ENCODE measurements at places on chromosomes 5 and 9.
A peak's percentile ranks its signal among the peaks of the same experiment; 100 is the strongest.

DNA sequence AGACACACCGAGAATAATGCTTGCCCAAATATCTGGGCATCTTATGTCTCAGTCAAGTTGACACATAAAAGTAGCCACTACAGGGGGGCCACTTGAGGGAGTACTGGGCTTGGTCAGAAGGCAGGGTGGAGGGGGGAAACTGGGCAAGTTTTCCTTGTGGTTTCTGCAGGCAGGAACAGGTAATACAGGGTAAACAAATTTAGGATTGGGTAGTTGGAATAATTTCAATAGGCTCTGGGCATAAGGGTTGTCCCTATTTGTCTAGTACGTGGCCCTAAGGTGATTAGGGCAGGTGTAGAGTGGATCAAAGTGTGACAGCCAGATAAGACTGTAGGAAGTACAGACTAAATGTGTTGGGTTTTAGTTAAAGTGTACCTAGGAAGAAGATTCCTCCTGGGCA lies 353.1 kb downstream of the TLE4 start:
- DNase-seq: no peak

- peak; percentile 56 for DNase-seq
Observed at GRCh38 chr5:6760686-6761085, 47.5 kb downstream of the TENT4A start.

DNA sequence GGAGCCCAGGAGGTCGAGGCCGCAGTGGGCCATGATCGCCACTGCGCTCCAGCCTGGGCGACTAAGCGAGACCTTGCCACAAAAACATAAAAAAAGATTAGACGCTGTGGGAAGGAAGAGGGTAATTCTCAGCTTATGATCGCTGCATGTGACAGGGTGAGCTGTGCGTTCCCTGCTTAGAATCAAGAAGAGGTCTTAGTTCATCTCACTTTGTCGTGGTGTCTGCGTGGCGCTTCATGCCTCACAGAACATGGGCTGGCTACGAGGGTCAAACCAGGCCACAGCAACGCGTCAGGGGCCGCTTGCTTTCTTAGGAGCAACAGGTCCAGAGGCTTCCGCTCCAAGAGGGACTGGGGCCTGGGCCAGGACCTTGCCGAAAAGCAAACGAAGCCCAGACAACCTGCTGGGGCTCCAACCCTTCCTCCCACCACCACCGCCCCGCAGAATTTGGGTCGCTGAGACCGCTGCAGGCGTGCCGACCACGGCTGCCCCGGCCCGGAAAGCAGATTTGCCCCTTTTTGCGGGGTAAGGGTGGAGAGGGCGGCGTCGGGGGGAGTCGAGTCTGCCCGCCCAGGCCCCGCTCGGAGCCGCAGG lies 10.0 kb upstream of the GRIN1 start:
- no peak for DNase-seq

GRCh38 chr9:97367729-97368128 lies 44.2 kb upstream of the TDRD7 start:
- DNase-seq: no peak

- no peak for DNase-seq
Observed at GRCh38 chr5:176814313-176814685, 3.9 kb downstream of the UNC5A start.

DNA sequence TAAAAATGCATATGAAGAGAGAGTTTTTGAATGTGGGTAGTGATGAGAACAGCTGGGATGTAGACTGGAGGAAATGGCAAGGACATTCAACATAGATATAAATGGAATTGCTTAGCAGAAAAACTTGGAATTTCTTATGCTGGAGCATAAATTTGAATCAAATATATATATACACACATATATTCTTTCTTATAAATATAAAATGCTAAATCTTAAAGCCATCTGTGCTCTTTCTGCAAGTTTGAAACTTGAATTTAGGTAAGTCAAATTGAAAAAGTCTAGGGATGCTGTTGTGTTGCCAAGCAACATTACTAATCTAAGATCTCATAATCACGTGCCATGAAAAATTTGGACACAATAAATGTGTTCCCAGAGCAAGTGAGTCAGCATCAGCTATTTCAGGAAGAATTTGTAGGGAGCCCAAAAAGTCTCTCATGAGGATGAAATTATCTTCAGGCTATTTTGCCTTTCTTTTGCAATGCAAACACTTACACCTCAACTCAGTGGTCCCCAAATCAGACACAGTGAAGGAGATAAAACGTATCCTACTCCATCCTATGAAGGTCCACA lies 58.4 kb upstream of the ALDH1A1 start:
- no peak for DNase-seq

DNA sequence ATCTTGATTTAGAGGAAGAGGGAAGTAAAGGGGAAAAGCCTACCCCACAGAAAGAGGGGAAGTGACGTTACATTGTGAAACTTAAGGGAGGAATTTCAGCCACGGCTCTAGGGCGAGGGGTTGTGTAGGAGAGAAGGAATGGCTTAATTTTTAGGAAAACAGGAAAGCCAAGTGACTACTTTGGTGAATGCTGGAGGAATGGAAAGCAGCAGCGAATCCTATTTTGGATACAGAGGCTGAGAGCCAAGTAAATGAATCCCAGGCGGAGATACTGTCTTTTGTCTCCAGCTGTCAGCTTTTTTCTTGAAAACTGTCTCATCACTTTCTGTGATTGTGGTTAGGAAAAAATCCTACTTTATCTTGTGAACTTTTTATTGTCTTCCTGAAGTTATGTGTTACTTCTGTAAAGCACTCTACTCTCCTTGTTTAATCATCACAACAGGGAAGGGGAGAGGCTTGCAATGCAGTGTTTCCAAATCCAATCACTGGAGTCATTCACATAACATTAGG lies 188.4 kb downstream of the TSSK1B start:
- DNase-seq: peak; percentile 64

DNA sequence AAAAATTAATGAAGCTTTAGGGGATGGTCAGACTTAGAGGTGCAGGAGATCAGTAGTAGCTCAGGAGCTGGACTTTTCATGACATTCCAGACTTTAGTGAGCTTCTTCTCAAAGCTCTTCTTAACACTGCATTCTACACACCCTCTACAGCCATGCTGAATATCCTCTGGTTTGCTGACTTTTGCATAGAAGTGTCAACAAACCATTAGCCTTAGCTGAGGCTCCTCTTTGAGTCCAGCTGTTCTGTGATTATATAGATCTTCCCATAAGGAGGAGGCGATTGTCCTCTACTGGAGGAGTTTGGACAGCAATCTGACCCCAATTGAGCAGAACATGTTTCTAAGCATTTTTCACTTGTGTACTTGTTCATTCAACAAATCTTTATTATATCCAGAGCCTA lies 75.0 kb upstream of the RUSC2 start:
- no peak for DNase-seq

GRCh38 chr5:148336704-148337435 lies 1.5 kb downstream of the SPINK9 start:
- DNase-seq: peak; percentile 21

- no peak for DNase-seq
Observed at GRCh38 chr5:73365301-73365853, 83.2 kb downstream of the FOXD1 start.

DNA sequence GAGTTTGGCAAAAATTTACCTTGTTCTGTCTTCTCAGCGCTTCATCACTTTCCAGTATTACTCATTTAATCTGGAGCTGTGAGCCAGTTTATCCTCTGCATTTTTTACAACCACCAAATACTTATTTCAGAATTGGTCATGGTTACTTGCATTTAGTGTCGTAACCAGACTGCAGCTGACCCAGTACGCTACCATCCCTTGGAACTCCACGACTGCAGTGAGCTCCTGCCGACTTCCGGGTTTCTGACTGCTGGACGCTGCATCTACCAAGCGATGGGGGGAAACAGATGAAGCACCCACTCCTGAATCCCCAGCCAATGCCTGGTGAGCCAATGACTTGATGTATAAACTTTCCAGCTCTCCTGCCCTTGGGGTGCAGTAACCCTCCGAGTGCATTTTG lies 174.4 kb upstream of the PRLR start:
- no peak for DNase-seq

DNA sequence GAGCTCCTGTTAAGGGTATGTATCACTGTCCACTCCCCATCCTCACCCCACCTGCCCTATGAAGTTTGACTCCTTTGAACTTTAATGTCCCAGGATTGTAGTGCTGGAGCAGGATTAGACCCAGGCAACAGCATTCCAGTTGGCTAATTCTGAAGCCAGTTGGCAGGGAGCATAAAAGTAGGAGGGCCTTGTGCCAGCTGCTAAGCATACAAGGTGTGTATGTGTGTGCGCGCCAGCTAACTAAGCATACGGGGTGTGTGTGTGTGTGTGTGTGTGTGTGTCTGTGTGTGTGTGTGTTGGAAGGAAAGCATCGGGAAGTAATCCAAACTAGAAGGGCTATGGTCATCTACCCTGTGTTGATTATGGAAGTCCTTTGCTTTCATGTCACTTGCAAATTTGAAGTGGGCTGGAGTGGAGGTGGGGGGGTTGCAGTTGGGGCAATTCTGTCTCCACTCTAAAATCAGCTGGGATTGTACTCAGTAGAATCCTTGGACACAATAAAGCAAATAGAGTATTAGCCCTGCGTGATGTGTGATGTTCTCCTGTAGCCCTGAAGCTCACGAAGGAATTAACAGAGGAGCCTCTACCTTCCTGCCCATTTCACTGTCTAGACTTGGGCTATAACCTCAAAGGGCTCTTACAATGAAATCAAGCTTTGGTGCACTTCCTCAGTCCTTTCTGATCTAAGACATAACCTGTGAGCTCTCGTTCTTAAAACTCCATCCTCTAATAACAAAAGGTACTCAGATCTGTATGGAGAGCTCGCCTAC lies 26.9 kb downstream of the HMGCR start:
- DNase-seq: no peak

DNA sequence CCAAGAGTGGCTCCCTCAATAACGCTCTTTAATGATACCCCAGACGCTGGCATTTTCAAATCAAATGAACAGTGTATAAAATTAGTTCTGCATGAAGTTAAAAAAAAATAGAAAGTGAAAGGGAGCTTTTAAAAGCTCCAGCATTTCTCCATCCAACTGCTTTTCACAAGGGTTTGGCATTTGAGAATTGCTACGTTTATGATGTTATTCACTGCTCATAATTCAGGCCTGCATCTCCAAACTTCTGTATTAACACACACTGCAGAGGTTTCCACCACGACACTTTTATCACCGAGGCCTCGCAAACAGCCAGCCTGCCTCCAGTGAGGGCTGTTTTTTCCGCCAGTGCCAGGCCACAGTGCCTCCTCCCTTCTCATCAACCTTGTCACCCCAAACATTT lies 205.5 kb upstream of the EFNA5 start:
- no peak for DNase-seq

DNA sequence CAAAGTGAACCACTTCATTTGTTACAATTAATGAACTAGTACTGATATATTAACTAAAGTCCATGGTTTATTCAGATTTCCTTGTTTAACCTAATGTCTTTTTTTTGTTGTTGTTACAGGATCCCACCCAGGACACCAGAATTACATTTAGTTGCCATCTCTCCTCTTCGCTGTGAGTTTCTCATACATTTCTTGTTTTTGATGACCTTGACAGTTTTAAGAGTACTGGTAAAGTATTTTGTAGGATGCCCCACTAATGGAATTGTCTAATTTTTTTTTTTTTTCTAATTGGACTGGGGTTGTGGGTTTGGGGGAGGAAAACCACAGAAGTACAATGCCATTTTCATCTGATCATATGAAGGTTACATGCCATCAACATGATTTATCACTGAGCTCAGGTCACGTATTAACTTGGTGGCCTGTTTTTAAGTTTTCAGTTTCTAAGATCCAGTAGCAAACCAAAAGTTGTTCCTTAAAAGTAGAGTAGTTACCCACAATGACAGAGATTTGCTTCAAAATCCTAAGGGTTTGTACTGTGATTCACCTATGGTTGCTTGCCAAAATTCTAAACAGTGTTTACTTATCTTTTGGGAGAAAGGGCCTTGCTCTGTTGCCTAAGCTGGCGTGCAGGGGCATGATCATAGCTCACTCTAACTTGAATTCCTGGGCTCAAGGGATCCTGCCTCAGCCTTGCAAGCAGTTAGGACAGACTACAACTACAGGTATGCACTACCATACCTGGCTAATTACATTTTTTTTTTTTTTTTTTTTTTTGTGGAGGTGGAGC lies 4.5 kb upstream of the OTULIN start:
- DNase-seq: no peak

DNA sequence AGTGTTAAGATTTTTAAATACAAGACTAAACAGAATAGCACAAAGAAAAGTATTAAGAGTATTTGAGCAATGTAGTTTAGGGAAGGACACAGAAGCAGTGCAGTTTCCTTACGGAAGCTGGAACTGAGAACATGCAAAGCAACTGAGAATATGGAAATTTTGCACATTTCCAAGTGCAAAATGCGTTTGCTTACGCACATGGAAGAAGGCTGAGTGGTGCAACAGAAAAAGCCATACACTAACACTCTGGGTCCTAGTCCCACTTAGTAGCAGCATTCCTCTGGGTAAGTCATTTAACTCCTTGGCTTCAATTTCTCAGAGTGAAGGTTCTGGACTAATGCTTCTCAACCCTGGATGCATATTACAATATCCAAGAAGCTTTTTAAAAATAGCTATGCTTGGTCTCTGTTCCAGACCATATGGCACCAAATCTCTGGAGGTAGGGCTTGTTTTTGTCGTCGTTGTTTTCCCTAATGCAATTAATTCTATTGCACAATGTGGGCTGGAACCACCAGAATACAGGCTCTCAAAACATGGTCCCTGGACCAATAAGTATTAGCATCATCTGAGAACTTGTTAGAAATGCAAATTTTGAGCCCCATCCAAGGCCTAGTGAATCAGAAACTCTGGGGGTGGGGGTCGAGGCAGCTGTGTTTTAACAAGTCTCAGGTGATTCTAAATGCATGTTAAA lies 65.2 kb upstream of the DEPDC1B start:
- DNase-seq: no peak

DNA sequence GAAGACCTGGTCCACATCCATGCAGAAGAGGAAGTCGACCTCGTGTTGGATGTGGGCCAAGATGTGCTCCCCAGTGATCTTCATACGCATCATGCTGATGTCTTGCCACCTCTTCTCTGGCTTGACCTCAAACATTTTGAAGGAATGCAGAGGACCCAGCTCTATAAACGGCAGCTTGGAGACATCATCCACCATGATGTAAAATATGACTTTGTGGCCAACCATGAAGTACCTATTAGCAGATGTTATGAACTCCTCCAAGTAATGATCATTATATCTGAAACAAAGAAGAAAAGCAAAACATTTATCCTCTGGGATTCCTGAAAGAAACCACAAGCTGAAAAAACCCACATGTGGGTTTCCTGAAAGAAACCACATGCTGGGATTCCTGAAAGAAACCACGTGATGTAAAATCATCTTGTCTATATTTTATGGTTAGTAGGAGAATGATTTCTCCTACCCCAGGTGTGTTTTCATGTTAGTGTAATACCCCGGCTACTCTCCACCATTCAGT lies 52.3 kb downstream of the GGTA1 start:
- DNase-seq: no peak

DNA sequence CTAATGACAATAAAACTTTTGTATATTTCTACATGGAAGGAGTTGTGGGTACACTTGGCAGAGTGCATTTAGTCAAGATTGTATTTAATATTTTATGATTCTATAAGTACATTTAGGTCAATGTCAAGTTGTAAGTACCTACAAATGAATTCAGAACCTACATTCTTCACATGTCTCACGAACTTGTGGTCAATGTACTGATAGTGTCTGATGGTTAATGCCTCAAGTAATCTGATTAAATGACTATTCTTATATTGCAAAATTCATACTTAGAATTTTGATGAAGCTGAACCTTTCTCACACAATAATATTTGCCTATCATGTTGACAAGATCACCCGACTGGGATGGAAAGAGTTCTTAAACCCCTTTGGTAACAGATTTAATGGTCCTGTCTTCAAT lies 444.5 kb downstream of the CTNND2 start:
- DNase-seq: no peak
